Esophagus squamous epithelium (tissue), 5 donors: ENCODE measurements at places on chromosomes 11 and 22. TPM values are rescaled to one million over a fixed set of nuclear protein-coding genes. Genes with fewer than 3 reads are reported as not detected.

Gene MAPK8IP2
- 2.2 TPM for total RNA-seq

Gene RAG2
- total RNA-seq = not detected

Gene NUP50
- 96.4 TPM for total RNA-seq

Gene STT3A
- total RNA-seq = 51.7 TPM

Gene PDE3B
- 3.0 TPM for total RNA-seq

Gene TIMM10
- 33.9 TPM for total RNA-seq

Gene VPREB3
- not detected for total RNA-seq

Gene MOGAT2
- not detected for total RNA-seq

Gene OR51E1
- total RNA-seq = not detected
